ENCODE measurements at places on chromosomes 6 and 20.

GRCh38 chr20:45465491-45466266 is 3.9 kb upstream of the WFDC2 start:
- no peak for DNase-seq

DNA sequence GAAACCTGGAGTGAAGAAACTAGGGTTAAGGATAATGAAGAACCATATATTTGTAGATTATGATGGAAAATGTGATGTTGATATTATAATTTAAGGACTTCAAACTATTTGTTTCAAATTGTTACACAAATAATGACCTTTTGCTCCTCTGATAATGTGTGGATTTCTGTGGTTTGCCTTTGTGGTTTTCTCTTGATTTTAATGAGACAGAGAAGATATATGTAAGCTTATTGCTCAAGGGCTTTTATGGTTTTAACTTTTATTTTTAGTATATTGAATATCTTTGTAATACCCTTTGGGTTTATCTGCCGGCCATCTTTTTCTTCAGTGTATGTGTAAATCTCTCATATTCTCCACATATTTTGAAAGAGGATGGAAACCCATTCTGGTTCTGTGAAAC is 362.3 kb downstream of the RIMS1 start:
- no peak for DNase-seq

DNA sequence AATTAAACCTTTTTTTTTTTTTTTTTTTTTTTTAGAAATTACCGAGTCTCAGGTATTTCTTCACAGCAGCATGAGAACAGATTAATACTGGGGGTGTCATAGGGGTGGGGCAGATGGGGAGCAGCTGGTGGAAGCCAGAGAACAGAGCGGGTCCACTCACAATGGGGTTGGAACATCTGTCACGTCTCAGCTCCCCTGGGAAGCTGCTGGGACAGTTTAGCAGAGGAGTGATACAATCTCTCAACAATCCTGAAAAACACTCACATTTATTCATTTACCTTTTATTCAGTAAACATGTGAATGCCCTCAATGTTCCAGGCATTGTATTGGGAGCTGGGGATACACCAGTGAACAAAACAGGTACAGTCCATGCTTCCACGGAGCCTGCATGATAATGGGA is 162.2 kb downstream of the SMOC2 start:
- DNase-seq: no peak

- no peak for DNase-seq
Observed at GRCh38 chr6:157562997-157563396, 182.0 kb downstream of the ZDHHC14 start.

DNA sequence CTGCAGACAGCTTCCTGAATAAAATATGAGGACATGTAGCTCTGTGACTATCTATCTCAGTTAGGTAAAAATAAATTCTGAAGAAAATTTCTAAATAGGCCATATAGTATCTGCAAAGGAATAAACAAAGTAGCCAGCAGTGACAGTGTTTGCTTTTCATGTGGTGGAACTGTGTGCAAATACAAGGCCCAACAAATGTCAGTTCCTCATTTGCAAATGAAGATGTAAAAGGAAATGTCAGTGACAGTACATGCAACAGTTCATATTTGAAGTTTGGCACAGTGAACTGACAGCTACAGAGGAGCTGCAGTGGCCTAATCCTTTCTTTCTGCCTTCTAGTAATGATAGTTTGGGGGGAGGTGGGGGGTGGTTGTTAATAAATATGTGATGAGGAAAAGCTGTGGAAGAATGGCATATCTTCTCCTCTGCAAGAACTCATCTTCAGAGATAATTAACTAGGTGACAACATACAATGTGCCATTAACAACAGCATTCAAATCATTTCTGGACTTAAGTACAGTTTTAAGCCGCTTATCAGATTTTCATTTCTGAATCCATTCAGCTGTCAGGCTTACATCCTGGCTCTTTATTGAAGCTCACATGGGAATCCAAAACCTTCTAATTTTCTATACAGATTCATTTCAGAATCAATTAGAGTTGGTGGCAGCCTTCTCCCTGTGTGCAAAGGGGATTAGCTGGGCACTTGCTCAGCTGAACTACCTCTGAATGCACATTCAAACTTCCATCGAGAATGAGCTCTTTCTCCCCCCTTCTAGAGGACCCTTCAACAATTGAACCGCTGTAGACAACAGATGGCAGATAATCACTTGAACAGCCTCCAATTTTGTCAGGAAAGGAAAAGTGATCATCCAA is 1059.0 kb upstream of the EPHA7 start:
- no peak for DNase-seq

DNA sequence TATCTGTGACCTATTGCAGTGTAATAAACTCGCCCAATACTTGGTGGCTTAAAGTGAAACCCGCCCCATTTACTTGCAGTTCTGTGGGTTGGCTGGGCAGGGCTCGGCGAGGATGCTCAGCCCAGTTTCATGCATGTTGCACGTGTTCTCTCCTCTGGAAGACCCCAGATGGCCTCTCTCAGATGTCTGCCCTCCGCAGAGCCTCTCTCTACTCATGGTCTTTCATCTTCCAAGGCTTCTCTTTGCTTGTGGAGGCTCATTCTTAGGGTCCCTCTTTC is 251.4 kb downstream of the SOD2 start:
- no peak for DNase-seq

- DNase-seq: no peak
Observed at GRCh38 chr6:155444120-155444917, 11.3 kb downstream of the NOX3 start.

DNA sequence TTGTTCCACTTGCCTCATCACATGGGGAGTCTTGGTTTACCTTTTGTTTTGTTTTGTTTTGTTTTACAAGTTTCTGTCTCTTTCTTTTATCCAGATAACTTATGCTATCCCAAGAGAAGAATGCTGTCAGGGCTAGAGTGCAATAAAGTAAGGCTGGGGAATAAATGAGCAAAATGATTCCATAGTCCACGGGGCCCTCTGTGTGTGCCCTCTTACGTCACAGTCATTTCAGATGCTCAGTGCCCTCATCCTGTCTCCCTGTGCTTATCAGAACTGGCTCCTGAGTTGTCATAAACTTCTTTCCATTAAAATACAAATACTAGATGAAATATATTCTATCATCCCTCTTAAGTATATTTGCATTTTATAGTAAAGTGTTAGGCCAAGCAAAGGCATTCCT is 30.8 kb upstream of the ENPP1 start:
- DNase-seq: no peak

- DNase-seq: no peak
Observed at GRCh38 chr6:25127076-25127837, 151.9 kb upstream of the CARMIL1 start.

GRCh38 chr6:49662892-49663261 is 26.2 kb upstream of the RHAG start:
- DNase-seq: no peak

DNA sequence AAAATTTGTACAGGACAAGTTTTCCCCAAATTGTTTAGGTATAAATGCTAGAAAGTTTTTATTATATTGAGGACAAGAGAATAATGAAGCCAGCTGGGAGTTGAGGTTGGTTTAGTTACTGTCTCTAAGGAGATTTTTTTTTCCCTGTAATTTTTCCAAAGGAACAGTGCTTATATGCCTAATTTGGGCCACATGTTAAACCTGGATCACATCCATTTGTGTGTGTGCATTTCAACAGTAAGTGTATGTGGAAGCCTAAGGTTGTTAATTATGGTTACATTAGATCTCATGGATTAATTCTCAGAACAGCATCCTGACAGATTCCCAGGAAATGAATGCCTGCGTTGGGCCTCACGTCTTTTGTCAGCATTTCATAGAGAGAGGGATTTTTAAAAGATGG is 4.5 kb downstream of the IGF2R start:
- no peak for DNase-seq

DNA sequence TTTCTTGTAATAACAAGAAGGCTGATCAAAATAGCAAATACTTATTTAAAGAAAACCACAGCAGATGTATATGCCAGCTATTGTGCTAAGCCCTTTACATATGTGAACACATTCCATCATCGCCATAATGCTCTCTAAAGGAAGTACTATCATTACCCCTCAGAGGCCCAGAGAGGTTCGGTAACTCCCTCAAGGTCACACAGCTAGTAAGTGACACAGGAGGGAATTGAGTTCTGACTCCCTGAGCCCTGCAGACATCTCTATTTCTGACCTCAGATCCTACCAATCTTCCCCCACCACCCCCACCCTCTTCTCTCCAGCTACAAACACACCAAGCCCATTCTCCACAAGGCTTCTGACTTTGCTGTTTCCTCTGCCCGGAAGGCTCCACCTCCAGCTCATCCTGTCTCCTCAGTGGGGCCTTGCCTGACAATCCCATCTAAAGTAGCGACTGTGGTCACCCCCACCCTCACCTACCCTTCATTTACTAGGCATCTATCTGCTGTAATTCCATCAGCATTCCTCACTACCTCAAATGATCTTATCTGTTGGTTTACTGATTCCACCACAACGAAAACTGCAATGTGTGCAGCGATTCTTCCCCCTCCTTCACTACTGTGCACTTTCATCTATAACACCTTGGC is 234.5 kb downstream of the LRFN2 start:
- DNase-seq: no peak

DNA sequence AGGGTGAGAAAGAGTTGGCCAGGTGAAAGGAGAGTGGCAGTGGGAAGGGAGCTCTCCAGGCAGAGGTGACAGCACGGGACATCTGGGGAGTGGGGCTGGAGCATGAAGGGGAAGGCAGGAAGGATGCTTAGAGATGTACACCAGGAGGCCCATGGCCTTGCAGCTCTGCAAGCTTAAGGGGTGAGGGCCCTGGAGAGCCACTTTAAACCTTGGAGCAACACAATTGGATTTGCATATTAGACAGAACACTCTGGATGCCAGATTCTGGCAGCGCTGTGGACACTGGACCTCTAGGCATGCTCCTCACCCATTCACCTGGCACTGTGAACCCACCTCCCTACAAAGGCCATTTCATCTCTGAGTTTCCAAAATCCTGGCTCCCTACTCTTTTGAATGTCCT is 3.7 kb upstream of the CD40 start:
- DNase-seq: no peak

- no peak for DNase-seq
Observed at GRCh38 chr6:17910189-17910588, 77.2 kb downstream of the KIF13A start.

DNA sequence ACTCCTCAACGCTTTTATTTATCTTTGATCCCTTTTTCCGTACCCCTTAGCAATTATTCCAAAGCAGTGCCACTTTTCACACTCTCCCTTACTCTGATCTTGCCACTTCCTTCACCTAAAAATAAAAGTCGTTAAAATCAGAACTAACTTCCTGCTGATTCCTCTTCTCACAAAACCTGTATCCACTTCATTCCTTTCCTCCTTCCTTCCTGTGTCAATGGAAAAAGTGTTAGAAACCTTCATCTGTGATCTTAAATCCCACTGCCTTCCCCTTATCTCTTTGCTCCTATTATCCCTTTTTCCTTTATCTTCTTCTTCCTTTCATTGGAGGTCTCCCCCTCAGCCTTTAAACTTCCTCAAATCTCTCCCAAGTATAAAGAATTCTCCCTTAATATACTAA is 49.2 kb downstream of the GOPC start:
- no peak for DNase-seq

DNA sequence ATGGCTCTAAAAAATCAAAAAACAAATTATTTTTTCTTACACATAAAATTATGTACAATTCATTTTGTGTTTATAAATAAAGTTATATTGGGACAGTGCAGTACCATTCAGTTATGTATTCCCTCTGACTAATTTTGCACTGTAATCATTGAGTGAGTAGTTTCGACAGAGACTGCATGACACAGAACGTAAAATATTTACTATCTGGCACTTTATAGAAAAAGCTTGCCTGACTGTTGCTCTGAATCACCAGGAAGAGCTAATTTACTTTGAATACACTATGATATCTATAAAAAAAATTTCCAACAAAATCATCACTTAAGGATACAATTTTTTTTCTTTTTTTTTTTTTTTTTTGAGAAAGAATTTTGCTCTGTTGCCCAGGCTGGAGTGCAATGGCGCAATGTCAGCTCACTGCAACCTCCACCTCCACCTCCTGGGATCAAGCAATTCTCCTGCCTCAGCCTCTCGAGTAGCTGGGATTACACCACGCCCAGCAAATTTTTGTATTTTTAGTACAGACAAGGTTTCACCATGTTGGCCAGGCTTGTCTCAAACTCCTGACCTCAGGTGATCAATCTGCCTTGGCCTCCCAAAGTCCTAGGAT is 11.0 kb upstream of the KHDC1L start:
- no peak for DNase-seq

DNA sequence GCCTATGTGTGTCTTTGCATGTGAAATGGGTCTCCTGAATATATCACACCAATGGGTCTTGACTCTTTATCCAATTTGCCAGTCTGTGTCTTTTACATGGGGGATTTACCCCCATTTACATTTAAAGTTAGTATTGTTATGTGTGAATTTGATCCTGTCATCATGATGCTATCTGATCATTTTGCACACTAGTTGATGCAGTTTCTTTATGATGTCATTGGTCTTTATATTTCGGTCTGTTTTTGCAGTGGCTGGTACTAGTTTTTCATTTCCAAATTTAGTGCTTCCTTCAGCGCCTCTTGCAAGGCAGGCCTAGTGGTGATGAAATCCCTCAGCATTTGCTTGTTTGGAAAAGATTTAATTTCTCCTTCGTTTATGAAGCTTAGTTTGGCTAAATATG is 555.2 kb upstream of the BTBD3 start:
- no peak for DNase-seq

DNA sequence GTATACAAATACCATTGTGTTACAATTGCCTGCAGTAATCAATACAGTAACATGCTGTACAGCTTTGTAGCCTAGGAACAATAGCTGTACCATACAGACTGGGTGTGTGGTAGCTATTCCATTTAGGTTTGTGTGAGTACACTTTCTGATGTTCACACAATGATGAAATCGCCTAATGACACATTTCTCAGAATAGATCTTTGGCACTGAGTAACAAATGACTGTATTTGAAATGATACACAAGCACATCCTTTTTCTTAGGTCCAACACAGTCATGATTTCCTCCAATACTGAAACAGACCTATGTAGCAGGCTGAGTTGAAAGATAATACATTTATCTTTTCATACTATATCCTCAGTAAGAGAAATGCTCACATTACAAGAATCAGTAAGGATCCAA is 13.9 kb downstream of the KHDRBS2 start:
- DNase-seq: no peak

- DNase-seq: no peak
Observed at GRCh38 chr6:46926481-46926880, 4.7 kb upstream of the ADGRF5 start.

GRCh38 chr6:108118359-108118724 is 43.8 kb upstream of the OSTM1 start:
- no peak for DNase-seq

GRCh38 chr6:37123957-37124729 is 45.8 kb upstream of the PIM1 start:
- DNase-seq: no peak
